Skeletal muscle cell (primary cell): ENCODE measurements at places on chromosomes 6 and 20.

GRCh38 chr6:164258421-164258820, 843.9 kb downstream of the QKI start:
- DNase-seq: no peak

DNA sequence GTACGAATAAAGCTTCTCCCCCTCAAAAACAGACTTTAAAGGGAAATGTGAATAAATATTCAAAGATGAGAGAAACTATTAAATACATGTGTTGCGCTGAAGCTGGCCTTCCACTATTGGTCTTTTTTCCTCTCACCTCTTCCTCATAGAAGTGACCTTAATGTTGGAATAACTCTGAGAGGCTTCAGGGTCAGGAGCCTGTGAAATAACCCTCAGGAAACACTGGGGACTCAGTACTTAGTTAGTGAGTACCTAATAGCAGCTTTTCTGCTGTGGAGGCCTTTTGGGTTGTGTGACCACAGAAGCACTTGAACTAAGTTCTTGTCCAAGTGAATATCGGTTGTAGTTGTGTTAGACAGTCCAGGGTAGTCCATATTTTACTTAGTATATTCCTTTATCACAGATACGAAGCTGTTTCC, 799 bp upstream of the SHPRH start:
- no peak for DNase-seq

GRCh38 chr20:55693641-55694040, 311.7 kb downstream of the CBLN4 start:
- DNase-seq: no peak

GRCh38 chr6:77812304-77812703, 159.5 kb downstream of the MEI4 start:
- DNase-seq: no peak

DNA sequence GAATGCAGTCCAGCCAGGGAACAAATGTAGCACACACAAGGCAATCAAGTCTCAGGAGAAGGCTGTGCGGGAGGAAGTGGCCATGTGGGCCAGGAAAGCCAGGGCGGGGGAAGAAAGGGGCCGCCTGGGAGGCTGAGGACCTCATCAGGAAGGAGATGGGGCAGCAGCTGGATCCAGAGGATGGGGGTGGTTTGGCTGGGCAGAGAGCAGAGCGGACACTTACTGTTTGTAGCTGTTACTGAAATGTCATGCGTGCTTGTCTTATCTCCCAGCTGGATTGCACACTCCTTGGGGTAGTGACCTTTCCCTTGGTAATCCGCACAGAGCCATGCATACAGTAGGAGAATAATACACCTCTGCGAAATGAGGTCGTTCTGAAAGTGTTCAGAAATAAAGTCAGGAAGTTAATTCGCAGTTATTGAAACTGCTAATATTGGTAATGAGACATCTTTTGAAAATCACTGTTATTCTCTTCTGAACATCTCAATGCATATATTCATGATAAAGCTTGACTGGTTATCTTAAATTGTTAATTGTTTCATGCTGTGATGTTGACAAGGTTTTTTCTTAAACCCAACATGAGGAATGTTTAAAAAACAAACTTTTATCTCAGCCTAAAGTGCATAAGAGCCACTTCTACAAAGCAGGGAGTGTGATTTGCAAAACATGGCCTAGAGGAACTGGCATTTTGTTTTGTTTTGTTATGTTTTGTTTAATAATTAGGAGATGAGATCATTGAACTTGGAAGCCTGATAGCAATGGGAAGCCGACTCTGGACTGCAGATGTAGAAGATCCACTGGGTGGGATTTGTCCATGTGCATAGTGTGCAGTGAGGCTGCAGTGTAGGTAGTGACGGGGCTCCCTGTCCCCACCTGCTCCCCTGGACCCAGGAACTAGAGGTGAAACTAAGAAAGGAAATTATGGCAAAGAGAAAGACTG, 18.0 kb upstream of the MAP3K4 start:
- DNase-seq: no peak

GRCh38 chr6:106149472-106150069, 63.4 kb downstream of the PRDM1 start:
- DNase-seq: no peak

DNA sequence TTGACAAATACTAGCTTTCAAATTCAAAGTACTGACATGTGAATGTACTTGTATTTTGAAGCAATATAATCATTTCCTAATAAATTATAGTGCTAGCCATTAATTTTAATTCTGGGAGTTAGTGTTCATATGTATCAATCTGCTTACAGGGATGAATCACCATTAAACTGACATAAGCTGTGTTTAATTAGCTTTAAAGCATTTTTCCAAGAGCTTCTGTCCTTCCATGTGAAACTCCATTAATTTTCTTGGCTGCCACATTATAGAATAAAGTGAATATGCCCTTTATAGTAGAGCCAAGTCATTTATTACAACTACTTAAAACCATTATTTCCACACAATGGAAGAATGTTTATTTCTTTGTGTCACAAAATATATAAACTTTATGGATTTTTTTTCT, 150.8 kb downstream of the COL21A1 start:
- DNase-seq: no peak

- DNase-seq: no peak
These were observed 72.2 kb upstream of the NAA20 start for GRCh38 chr20:19944772-19945459.

DNA sequence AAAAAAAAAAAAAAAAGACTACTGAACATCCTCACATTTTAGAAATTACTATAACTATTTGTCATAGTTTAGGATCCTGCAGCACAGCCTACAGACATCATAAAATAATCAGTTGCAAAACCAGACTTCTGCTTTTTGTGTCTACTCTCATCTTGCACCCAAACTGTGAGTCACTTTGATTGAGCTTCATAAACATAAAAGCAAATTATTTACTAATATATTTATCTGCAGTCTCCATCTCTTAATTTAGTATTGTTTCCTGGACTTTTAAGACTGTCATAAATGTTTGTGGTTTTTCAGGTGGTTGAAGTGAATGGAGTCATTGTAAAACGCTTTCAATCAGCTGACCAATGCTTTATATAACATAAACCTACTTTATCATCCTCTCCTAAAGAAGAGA, 14.8 kb upstream of the CALHM6 start:
- no peak for DNase-seq

DNA sequence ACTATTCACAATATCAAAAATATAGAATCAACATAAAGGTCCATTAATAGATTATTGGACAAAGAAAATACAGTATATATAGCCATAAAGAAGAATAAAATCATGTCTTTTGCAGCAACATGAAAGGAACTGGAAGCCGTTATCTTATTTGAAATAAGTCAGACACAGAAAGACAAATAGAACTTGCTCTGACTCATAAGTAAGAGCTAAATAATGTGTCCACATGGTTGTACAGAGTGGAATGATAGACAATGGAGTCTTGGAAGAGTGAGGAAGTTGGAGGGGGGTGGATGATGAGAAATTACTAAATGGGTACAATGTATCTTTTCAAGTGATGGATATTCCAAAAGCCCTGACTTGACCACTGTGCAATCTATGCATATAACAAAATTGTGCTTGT, 613.5 kb downstream of the PHF3 start:
- no peak for DNase-seq

DNA sequence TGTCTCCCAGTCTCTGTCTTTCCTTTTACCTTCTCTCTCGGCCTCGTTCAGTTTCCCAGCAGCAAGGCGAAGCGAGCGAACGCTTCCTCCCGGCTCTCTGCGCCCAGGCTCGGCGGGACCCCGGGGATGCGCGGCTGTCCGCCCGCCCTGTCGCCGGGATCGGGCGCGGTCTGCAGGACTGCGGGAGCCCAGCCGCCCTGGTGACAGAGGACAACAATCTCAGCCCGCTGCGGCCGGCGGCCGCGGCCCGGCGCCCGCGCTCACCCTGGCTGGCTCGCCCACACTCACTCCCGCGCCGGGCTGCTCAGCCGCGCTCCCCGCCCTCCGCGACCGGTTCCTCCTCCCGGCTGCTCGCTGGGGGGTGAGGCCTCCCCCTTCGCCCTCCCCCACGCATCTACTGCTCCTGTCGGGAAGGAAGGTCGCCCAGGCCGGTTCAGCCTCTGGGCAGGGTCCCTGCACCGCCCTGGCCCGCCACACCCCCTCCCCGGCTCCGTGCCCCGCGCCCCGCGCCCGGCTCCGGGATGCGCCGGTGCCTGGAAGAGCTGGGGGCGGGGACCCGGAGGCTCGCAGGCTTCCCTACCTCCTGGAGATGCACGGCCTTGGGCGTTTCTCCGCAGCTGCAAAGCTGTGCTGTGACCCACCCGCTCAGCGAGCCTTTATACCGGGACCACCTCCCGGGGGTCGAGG, 410 bp downstream of the SYNE1 start:
- no peak for DNase-seq

DNA sequence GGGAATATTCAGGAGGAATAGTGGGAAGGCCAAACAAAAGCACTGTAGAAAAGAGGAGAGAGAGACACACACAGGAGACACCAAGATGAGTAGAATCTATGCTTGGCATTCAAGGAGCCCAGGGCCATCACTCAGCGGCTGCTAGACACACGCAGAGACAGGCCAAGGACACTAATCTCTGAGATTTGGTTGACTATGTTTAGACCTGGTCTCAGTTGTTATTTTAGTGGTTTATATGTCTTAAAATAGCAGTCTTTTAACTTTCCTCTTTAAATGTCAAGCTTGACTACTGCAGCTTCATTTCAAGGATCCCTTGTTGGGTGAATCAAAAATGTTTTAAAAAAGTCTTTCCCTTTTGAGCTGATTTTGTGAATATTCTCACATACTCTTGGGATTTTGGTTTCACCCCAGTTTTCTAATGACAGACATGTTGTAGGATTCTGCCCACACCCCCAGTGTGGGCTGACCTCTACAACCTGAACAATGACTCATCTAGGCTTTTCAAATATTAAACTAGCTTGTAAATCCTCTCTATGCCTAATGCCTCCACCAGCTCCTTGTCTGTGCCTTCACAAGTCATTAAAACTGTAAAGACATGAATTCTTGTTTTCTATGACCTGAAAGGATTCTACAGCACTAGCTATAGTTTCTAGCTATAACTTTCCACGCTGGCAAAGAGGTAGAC, 142.7 kb upstream of the EXOC2 start:
- no peak for DNase-seq

DNA sequence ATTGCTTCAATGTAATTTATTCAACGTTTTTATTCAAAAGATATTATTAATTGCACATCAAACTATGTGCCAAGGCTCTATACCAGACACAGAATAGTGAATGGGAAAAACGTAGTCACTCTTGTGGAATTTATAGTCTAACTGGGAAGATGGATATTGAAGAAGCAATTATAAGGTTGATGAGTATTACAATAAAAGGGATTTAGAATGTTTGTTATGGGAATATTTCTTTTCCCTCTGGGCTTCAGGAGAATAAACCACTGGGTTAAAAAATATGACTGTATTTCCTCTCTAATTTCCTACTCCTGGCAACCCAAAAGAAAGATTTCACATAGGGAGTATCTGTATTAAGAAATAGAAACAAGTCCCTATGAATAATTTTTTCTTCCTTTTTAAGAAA, 25.1 kb upstream of the UTRN start:
- no peak for DNase-seq

GRCh38 chr6:17628873-17629272, 28.8 kb downstream of the FAM8A1 start:
- DNase-seq: no peak

DNA sequence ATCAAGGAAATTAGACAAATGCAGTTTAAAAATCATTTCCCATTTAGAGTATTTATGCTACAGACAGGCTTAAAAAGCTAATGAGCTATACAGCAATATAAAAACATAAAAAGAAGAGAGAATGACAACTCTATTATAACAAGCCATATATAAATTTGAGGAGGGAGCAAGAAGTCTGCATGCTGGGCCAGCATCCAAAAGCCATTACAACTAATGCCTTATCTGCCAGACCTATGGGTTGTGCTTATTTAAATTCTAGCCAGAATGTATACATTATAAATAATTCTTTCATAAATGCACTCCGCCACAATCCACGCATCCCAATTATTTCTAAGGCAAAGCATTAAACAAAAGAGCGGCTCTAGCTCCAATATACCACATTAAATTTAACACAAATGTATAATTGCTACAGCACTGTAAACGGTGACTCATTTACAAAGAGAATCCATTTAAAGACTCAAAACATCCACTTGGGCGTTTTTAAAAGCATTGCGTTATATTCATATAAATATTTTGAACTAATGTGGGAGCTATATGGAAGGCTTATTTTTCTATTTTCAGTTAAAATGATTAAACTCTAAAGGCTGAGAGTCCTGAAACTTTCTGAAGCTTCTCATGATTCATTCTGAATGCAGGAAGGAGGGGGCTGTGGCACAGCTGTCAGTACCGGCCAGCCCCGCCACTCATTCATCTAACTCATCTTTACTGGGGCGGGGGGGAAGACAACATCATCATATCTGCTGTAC, 37.7 kb upstream of the RAB22A start:
- DNase-seq: no peak

DNA sequence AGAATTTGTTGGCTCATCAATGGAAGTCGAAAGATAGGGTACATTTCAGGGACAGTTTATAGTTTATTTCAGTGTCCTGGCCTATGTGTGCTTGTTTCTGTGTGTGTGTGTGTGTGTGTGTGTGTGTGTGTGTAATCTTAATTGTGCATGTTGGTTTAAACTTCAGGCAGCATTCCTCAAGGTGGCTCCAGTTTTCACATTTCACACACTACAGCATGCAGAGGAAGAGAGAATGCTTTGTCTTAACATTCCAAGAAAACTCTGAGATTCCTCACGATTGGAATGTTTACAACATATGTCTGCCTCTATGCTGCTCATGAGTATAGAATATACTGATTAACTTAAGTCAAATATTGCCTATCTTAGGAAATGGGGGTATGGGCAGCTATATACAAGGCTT, 332.6 kb upstream of the EPHA7 start:
- no peak for DNase-seq
